ENCODE measurements at places on chromosomes 16 and 17.

GRCh38 chr17:7843536-7844291, 9.7 kb downstream of the KDM6B start:
- DNase-seq, result peak; percentile 71

GRCh38 chr17:78499715-78500540, 77.3 kb downstream of the DNAH17 start:
- no peak for DNase-seq

DNA sequence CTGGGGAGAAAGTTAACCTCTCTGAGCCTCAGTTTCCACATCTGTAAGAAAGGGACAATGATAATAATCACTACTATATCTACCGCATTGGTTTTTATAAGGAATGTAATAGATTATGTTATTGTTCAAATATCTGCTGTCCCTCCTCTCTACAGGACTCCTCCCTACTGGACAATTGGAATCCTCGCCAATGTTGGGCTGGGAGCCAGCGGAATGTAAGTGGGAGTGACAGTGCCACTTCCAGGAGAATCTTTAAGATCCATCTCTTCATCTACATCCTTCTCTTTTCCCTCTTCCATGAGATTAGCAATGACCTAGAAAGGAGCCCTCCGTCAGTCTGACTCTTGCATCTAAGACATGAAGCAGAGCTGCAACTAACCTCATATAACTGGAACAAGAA, 95.1 kb downstream of the GRIN2A start:
- no peak for DNase-seq

- no peak for DNase-seq
Observed at GRCh38 chr16:65305266-65305959, 183.6 kb upstream of the CDH11 start.

DNA sequence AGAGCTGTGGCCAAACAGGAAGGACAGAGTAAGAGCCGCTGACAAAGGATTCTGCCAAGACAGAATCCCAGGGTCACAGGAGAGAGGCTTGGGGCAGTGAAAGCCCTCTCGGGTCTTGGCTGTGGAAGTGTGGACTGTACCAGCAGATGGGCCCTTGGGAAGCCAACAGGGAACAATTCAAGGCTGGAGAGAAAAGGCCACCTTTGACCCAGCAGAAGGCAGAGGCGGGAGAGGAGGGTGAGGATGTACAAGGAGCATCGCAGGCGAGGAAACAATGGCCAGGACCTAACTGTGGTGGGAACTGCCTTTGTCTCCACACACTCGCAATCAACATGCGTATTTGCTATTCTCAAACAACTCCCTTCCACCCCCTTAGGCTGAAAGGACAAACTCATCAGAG, 15.7 kb downstream of the CARHSP1 start:
- DNase-seq, result no peak

DNA sequence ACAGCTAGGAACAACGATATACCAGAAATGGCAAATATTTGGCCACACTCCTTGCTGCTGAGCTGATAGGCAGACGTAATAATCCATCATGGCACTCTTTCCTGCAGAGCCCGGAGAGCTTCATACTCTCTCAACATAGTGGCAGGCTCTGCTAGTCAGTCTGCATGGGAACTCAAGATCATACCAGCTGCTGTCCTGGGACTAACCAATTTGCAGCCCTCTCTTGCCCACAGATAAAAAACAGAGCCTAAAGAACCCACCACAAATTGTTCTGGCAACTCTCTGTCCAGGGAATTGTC, 13.5 kb downstream of the GSDMB start:
- DNase-seq, result no peak

GRCh38 chr17:40019140-40019991, 4.1 kb downstream of the CSF3 start:
- DNase-seq, result no peak

DNA sequence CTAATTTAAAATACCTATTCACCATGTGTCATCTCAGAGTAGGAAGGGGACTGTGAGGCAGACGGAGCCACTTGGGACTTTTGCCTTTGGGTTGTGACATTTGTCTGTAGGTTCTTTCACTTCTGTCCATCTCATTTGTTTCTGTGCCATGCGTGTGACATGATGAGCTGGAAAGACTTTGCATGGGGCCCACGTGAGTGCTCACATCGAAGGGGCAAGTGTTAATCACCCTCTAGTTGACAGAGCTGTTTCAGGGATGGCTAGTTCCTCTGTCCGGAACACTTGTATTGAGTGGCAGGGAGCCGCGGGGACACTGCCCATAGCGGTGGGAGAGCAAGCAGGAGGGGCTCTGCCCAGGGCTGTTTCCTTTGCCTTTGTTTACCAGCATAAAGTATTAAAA, 112.0 kb downstream of the RPTOR start:
- DNase-seq, result no peak

DNA sequence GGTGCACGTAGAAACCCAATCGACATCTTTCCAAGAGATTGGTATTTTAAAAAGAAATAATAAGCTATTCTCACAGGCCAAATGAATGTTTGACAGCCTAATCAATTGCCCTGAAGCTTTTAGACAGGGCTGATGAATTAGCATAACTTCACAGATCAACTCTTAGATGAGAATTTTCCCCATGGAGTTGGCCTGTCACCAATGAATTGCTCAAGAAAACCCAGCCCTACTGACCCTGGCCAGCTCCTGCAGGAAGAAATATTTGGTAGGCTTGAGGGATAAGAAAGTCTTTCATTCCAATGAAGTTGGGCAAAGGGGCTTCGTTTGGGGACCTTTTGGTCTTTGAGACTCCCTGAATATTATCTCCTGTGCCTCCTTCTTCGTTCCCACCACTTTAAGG, 23.4 kb upstream of the SEC14L1 start:
- DNase-seq, result no peak

GRCh38 chr16:59324462-59324861, 590.3 kb upstream of the GOT2 start:
- no peak for DNase-seq

DNA sequence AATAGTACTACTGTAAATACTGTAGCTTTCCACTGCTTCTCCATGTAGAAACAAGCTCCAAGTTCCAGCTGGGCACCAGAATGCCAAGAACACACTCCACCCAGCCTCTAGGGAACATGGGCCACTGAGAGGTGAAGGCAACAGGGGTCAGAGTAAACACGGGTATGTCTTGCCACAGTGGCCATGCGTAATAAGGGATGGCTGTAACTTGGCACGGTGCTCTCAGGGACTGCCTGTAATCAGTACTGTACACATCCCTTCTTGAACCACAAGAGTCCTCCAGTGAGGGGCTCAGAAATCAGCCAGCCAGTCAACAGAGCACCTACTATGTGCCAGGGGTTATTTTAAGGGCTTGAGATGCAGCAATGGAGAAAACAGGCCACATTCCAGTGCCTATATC, 10.8 kb downstream of the LRRC59 start:
- DNase-seq, result no peak

GRCh38 chr17:51585514-51586104, 325.3 kb downstream of the UTP18 start:
- no peak for DNase-seq

DNA sequence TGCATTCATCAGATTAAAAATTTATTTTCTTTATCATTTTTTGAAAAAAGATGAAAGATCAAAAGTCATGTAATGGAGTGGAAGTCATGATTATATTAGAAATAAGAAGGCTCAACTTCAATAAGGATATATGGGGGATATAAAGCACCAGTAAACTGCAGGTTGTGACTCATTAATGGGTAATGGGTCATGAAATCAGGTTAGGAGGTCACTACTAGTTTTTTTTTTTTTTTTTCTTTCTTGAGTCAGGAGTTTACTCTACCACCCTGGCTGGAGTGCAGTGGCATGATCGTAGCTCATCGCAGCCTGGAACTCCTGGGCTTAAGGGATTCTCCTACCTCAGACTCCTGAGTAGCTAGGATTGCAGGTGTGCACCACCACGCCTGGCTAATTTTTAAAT, 14.3 kb downstream of the EFCAB13 start:
- DNase-seq, result no peak

- DNase-seq, result no peak
Observed at GRCh38 chr16:53153130-53153529, 98.3 kb downstream of the CHD9 start.

DNA sequence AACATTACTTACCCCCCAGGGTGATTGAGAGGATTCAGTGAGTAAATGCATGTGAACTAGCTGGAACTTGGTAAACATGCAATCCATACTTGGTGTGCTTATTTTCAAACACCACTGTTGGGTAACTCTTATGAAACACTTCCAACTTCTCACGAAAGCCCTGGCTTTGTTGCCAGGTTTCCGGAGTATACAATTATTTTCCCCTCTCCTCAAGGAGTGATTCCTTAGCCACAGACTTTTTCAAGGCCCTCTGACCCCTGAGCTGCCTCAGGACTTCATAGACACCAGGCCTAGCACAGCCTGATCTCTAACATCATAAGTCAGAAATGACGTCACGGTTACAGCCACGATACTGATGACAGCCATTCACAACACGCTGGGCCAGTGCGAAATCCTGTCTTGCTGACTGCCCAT, 27.6 kb downstream of the HSD17B2 start:
- DNase-seq, result no peak

GRCh38 chr16:11681976-11682654, 13.9 kb downstream of the SNN start:
- no peak for DNase-seq

- no peak for DNase-seq
Observed at GRCh38 chr17:47905221-47905733, 9.2 kb downstream of the SP2 start.

DNA sequence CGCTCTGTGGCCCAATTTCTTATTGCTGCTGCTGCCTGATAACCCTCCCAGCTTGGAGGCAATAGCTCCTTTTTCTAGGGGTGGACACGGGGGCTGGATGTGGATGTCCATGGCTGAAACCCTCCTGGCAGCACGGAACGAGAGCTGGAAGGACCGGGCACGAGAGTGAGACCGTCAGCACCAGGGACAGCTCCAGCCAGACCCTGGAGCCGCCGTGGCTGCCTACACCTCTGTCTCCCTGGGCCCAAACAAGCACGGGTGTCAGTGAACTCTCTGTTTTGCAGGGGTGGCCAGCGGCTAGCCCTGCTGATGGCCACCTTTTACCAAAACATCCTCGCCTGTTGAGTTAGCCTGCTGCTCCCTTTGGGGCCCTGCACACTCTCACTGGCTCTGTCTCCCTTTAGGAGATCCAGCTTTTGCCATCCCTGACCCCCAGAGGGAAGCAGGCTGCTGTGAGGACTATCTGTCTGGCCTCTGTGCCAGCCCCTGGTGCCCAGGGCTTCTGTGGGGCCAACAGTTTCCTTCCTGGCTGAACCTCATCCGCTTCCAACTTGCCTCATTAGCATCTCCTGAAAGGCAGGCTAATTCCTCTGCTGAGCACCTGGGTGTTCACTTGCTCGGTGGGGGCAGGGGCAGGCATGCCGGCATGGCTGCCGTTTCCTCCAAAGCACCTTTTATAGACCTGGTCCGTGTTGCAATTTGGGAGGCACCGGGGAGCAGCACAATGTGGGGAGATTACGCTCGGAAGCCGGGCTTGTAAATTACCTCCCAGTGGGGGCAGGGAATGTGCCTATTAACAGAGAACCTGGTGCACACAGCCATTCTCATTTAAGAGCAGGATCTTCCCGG, 118.1 kb downstream of the ENGASE start:
- no peak for DNase-seq

DNA sequence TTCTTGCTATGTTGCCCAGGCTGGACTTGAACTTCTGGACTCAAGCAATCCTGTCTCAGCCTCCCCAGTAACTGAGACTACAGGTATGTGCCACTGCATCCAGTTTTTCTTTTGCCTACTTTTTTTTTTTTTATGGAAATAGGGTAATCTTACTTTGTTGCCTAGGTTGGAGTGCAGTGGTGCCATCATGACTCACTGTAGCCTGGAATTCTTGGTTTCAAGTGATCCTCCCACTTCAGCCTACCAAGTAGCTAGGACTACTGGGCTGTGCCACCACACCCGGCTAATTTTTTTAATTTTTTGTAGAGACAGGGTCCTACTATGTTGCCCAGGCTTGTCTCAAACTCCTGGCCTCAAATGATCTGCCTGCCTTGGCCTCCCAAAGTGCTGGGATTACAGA, 10.0 kb downstream of the LRRC36 start:
- DNase-seq, result no peak

GRCh38 chr17:77622647-77623046, 335.9 kb upstream of the TNRC6C start:
- DNase-seq, result no peak

- no peak for DNase-seq
Observed at GRCh38 chr17:75638893-75639292, 5.7 kb downstream of the SMIM5 start.

DNA sequence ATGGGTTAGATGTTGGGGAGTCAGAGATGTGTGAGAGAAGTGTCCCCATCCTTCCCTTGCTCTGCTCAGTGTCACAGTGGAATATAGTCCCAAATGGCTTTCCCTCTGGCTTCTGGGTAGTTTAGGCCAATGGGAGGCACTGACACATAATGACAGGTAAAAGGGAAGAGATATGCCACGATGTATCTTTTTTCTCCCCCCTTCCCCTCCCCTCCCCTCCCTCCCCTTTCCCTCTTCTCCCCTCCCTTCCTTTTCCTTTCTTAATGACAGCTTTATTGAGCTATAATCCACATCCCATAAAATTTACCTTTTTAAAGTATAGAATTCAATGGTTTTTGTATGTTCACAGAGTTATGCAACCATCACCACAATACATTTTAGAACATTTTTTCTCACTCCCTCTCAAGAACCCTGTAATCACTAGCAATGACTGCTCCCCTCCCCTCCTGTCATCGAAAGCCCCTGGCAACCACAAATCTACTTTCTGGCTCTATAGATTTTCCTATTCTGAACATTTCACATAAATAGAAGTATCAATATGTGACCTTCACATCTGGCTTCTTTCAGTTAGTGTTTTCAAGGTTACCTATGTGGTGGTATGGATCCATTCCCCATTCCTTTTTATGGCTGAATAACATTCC, 617 bp upstream of the CCR7 start:
- DNase-seq, result no peak

DNA sequence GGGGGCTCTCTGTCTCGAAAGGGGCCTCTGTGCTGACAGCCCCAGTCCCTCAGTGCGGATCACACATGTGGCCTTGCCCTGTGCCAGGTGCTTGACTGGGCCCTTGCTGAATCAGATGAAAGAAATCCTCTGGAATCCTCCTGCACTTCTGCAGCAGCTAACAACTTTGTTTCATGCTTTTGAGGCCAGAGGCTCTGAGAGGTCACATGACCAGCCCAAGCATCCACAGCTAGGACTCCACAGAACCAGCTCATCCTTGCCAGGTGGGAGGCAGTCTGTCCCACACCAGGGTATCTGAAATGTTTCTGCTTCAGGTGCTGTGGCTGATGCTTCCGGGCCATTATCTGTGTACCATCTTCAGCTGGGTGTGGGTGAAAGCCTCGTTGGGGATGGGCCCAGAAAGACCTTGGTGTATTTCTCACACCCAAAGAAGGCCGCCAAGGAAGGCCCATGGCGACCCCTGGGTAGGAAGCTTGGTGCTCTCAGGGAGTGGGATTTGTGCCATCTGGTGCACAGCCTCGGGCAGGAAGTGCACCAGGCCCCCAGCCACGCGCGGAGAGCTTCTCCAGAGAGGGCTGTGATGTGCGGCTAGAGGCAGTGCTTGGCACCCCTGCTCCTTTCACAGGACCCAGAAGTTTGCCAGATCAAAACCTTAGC, 143.8 kb downstream of the CLEC16A start:
- DNase-seq, result no peak

- DNase-seq, result no peak
Observed at GRCh38 chr16:46850619-46851555, 19.9 kb upstream of the C16orf87 start.

GRCh38 chr16:68377667-68378393, 67.0 kb downstream of the PRMT7 start:
- no peak for DNase-seq

GRCh38 chr16:54253118-54253517, 33.5 kb downstream of the IRX3 start:
- no peak for DNase-seq

Measured in GDM1 (cell line).